ENCODE measurements at places on chromosomes 7 and 10. TPM values are rescaled to one million over a fixed set of nuclear protein-coding genes. Genes with fewer than 3 reads are reported as not detected.

Gene LAMB4
- 1.3 TPM for total RNA-seq

GRCh38 chr10:77671594-77672252 is 34.1 kb upstream of the KCNMA1 start:
- H3K36me3 ChIP-seq = no peaks in the 10 kb centered on the region
- no peaks in the 10 kb centered on the region for H3K4me1 ChIP-seq

- H3K27ac ChIP-seq = no peak overlapping the region
- peaks cover 3% of the 10 kb centered on the region for H3K4me1 ChIP-seq
- peaks cover 13% of the 10 kb centered on the region for H3K27me3 ChIP-seq
- no peak for DNase-seq
- H3K36me3 ChIP-seq = no peaks in the 10 kb centered on the region
Measured at GRCh38 chr7:106367018-106367420, 82.2 kb upstream of the NAMPT start.

Gene CNNM1
- 2.0 TPM for total RNA-seq

DNA sequence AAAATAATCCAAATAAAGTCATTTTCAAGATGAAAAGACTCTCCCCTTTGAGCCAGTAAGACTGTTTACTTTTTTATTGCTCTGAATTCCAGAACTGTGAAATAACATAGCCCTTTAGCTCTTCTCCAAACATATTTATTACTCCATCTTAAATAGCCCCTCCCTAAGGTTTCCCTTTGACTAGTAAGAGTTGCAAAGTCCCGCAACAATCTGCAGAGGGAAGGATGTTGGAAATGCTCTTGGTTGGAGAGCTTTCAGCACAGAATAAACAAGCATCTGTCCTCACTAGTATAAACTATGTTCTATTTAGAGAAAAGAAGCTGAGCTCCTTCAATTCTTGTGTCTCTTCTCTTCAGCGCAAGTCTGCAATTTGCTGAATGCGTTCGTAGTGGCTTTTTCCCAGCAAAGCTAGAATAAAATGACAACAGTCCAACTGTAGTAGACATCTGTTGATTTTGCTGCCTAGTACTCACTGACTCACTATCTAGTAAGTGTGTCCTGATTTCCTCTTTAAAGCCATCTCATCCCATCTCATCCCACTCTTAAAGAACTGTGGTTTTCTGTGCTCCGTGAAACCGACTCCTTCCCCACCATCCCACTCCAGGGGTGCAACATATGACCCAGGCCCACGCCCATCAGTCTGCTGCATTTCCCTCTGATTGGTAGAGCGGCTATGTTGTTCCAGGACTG is 104.0 kb downstream of the FAM107B start:
- H3K27me3 ChIP-seq = no peaks in the 10 kb centered on the region
- DNase-seq = no peak
- peaks cover 26% of the 10 kb centered on the region for H3K4me1 ChIP-seq

Gene DNAJC12
- 15.7 TPM for total RNA-seq

DNA sequence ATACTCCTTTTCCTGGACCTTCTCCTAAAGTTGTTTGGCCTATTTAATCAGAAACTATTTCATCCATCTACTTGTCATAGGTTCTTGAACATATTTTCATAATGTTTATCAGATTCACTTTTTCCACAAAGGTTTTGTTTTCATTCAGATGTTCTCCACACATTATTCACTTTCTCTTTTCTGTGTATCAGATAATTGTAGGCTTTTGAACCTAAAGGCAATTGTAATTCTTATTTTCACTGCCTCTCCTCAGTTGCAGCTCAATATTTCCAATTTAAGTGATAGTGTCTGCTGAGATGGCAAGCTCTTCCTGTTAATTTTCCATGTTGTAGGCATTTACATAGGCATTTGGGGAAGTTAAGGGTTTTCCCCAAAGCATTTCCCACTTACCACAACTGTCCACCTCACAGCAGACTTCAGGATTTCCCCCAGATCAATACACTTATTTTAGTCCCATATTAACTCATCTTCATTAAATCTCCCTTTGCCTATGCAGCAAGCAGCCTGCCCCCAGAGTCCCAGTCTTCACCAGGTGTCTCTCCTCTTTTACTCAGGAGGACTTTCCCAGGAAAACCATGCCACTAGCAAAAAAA is 12.3 kb upstream of the IKZF1 start:
- H3K27ac ChIP-seq = no peak overlapping the region
- H3K27me3 ChIP-seq = peaks cover 36% of the 10 kb centered on the region
- no peak overlapping the region for H3K4me3 ChIP-seq

Gene CFAP43
- 1.6 TPM for total RNA-seq

DNA sequence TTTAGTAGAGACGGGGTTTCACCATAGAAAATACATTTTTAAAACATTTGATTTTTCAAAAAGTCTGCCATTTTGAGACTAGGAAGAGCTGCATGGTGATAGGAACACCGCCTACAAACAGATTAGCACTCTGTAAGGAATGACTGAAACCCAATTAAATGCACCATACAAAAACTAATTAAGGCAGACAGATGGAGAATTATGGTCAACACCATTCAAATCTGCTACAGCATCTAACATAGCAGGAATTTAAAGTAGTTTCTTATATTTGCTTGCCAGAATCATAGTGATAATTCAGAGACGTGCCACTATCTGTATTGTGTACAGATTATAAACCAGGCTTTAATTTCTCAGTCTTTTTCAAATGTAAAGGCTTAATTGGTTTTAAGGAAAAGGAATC is 68.2 kb downstream of the ENO4 start:
- H3K4me3 ChIP-seq = no peak overlapping the region
- no peak overlapping the region for H3K27ac ChIP-seq
- H3K27me3 ChIP-seq = no peaks in the 10 kb centered on the region
- no peaks in the 10 kb centered on the region for H3K4me1 ChIP-seq
- DNase-seq = no peak

Gene NPM3
- total RNA-seq = 47.2 TPM

GRCh38 chr10:132293813-132294520 is 13.8 kb downstream of the STK32C start:
- H3K36me3 ChIP-seq = no peaks in the 10 kb centered on the region
- no peak overlapping the region for H3K4me3 ChIP-seq
- peaks cover 4% of the 10 kb centered on the region for H3K4me1 ChIP-seq
- H3K27me3 ChIP-seq = peaks cover 15% of the 10 kb centered on the region
- H3K27ac ChIP-seq = no peak overlapping the region

DNA sequence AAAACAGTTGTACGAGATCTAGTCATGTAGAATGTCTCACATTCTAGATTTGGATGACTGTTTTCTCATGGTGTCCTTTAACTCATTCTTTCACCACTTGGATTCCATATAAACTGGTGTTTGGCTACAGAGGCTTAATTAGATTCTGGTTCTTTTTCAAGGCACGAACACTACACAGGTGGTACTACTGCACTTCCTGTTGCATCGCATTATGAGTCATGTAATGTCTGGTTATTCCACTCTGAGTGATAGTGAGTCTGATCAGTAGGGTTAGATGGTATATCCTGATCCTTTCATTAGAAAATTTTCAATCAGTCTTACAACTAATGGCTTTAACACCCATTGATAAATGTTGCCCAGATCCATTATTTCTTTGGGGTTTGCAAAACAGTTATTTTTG is 11.2 kb upstream of the AKAP9 start:
- H3K4me1 ChIP-seq = no peaks in the 10 kb centered on the region
- no peak for DNase-seq
- no peaks in the 10 kb centered on the region for H3K36me3 ChIP-seq
- H3K4me3 ChIP-seq = no peak overlapping the region

- H3K4me3 ChIP-seq = no peak overlapping the region
- peak overlapping the region; percentile 32 for H3K27ac ChIP-seq
- no peak for DNase-seq
- peaks cover 3% of the 10 kb centered on the region for H3K36me3 ChIP-seq
- peaks cover 28% of the 10 kb centered on the region for H3K4me1 ChIP-seq
- peaks cover 15% of the 10 kb centered on the region for H3K27me3 ChIP-seq
Measured at GRCh38 chr10:77664008-77664407, 26.4 kb upstream of the KCNMA1 start.

Gene LRGUK
- total RNA-seq = 0.57 TPM

Gene ZNF488
- 4.9 TPM for total RNA-seq

- H3K36me3 ChIP-seq = no peaks in the 10 kb centered on the region
- H3K27me3 ChIP-seq = peaks cover 2% of the 10 kb centered on the region
- peak overlapping the region; percentile 87 for H3K4me3 ChIP-seq
- DNase-seq = peak; percentile 92
- H3K4me1 ChIP-seq = peaks cover 29% of the 10 kb centered on the region
Measured at GRCh38 chr10:101830322-101831168, 12.3 kb upstream of the OGA start.

Gene FXYD4
- 3.1 TPM for total RNA-seq

- peaks cover 21% of the 10 kb centered on the region for H3K27me3 ChIP-seq
- H3K4me3 ChIP-seq = peak overlapping the region; percentile 9
- H3K27ac ChIP-seq = peak overlapping the region; percentile 62
- DNase-seq = no peak
- no peaks in the 10 kb centered on the region for H3K36me3 ChIP-seq
Measured at GRCh38 chr10:110354322-110354766, 49.6 kb upstream of the SMNDC1 start.

Gene CYP2C19
- 3.7 TPM for total RNA-seq

Gene SLC39A12
- total RNA-seq = not detected

GRCh38 chr7:112399501-112399900 is 50.8 kb upstream of the IFRD1 start:
- no peak overlapping the region for H3K27ac ChIP-seq
- no peak for DNase-seq
- peaks cover 10% of the 10 kb centered on the region for H3K27me3 ChIP-seq
- H3K4me3 ChIP-seq = no peak overlapping the region

DNA sequence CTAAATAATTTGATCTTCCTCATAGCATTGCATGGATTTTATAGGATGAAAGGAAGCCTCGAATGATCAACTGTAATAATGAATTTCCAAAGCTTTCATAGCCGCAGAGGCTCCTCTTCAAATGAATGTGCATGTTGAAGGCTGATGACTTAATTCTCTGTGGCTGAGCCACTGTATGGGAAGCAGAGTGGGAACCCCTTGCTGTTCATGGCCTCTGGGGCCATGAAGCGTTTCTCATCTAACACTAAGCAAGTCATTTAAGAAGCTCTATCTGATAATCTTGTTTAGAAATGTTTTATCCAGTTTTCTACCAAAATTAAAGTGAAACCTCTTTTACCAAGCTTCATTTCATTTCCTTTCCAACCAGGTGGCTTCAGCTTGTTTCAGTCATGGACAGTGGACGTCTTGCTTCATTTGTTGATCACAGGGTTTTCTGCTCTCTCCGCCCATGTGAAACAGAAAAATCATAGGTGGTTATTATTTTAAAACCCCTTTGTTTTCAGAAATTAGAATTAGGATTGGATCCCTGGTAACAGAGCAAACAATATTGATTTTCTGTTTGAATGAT is 10.3 kb upstream of the ADARB2 start:
- DNase-seq = no peak
- no peak overlapping the region for H3K4me3 ChIP-seq
- peaks cover 4% of the 10 kb centered on the region for H3K4me1 ChIP-seq
- no peaks in the 10 kb centered on the region for H3K36me3 ChIP-seq
- H3K27me3 ChIP-seq = peaks cover 47% of the 10 kb centered on the region

DNA sequence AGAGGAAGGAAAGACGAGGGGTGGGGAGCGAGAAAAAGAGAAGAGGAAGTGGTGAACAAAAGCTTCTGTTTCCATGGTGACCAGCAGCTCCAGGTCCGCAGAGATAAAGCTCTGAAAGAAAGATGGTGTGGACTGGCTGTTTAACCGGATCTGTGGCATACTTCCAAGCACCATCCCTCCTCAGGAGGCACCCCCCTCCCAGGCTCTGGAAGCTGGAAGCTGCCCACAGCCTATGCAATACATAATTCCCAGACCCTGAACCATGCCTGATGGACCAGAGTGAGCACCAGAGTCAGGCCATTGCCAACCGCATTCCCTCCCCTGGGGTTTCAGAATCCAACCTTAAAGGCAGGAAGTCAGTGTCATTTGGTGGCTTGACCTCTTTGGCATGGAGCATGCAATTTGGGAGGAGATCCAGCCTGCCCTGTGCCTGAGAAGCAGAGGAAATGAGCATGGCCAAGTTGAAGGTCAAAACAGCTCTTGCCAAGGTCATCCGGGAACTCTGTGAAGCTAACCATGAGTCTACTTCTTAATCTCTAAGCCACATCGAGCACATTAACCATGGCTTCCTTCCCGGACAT is 22.2 kb upstream of the CPXM2 start:
- peaks cover 18% of the 10 kb centered on the region for H3K4me1 ChIP-seq
- no peak overlapping the region for H3K4me3 ChIP-seq
- DNase-seq = no peak
- H3K27ac ChIP-seq = no peak overlapping the region
- no peaks in the 10 kb centered on the region for H3K36me3 ChIP-seq
- H3K27me3 ChIP-seq = peaks cover 46% of the 10 kb centered on the region

Gene NKX1-2
- 0.48 TPM for total RNA-seq

- H3K27ac ChIP-seq = no peak overlapping the region
- H3K4me1 ChIP-seq = peaks cover 13% of the 10 kb centered on the region
- no peaks in the 10 kb centered on the region for H3K36me3 ChIP-seq
- H3K4me3 ChIP-seq = no peak overlapping the region
Measured at GRCh38 chr10:97025613-97026242, 160.0 kb downstream of the SLIT1 start.

DNA sequence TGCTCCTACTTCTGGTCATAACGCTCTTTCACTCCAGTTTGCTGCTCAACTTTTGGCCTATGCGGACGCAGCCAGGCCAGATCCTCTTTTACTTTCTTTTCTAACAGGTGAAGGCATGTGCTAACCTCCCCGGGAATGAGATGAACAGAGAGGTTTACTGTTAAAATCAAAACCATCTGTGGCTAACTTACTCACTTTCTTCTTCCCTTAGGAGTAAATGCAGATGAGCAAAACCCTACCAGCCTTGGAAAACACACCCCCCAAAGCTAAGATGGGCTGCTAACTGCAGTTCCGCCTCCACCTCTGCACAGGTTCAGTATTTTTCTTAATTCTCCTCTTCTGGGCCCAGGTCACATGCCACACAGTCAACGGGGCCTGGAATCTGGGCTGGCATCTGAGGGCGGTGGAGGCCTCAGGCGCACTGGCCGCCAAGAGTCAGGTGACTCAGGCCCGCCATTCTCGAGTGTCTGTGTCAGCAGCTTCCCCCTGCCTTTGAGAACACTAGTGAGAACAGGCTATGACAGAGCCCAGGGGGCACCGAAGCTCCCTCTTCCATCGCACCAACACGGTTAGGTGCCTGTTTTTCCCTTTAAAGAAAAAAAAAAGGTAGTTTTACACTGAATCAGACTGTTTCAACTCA is 11.1 kb downstream of the FAM53B start:
- DNase-seq = no peak
- H3K27me3 ChIP-seq = no peaks in the 10 kb centered on the region
- H3K4me3 ChIP-seq = no peak overlapping the region
- H3K36me3 ChIP-seq = peaks cover 14% of the 10 kb centered on the region

DNA sequence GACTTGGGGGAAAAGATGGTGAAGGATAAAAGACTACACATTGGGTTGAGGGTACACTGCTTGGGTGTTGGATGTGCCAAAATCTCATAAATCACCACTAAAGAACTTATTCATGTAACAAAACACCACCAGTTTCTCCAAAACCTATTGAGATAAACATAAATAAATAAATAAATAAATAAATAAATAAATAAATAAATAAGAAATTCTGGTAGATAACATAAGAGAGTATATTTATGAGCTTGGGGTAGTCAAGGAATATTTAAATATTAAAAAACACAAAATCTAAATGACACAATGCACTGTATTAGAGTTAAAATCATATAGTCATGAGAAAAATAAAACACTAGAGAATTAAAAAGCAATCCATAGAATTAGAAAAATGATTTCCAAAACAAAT is 333.5 kb upstream of the NRG3 start:
- no peaks in the 10 kb centered on the region for H3K36me3 ChIP-seq
- no peaks in the 10 kb centered on the region for H3K4me1 ChIP-seq
- no peaks in the 10 kb centered on the region for H3K27me3 ChIP-seq
- H3K27ac ChIP-seq = no peak overlapping the region

Gene VSTM2A
- 30.7 TPM for total RNA-seq
